ENCODE measurements at places on chromosomes 12 and 14. TPM values are rescaled to one million over a fixed set of nuclear protein-coding genes. Genes with fewer than 3 reads are reported as not detected.

- no peak for DNase-seq
Measured at GRCh38 chr12:42498549-42499247, 90.8 kb downstream of the PRICKLE1 start.

GRCh38 chr12:53219956-53220693 is 11.9 kb downstream of the RARG start:
- DNase-seq, result no peak

GRCh38 chr12:77720258-77720657 is 110.4 kb upstream of the NAV3 start:
- DNase-seq, result no peak

GRCh38 chr12:95804291-95804690 is 13.7 kb upstream of the NTN4 start:
- no peak for DNase-seq

DNA sequence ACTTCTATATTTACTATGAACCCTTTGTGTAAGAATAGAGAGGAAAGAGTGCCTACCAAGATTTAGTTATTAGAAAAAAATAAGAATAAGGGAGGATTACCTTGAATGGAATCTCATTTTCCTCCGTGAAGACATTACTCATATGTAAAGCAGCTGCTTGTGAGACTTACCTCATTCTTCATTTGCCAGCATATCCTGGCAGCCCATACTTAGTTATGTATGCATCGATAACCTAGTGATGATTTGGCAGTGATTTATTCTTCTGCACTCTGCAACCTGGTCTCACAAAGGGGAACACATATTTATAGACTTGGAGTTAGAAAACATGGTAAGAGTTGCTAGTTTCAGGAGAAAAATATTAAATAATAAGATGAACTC is 56.8 kb downstream of the LRFN5 start:
- DNase-seq, result no peak

Gene AREL1
- total RNA-seq, result 31.5 TPM

- no peak for DNase-seq
Measured at GRCh38 chr14:91545204-91545603, 35.1 kb upstream of the PPP4R3A start.

DNA sequence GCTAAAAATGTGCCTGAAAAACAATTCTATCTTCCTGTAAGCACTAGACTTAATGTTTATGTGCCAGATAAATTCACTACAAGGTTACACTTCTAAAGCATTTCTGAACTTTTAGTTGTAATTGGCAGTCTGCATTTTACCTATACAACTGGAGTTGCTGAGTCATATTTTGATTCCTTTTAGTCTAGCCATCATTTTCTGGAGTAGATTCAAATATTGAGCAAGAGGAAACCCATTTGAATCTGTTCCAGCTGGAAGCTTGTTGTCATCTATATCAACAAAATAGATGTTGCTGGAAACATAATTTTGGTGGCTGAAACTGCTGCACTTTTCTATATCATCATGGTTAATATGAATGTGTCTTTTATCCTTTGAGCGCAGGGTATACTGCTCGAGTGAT is 122.2 kb upstream of the CCDC175 start:
- DNase-seq, result no peak

- DNase-seq, result no peak
Measured at GRCh38 chr14:55333711-55334485, 62.7 kb downstream of the FBXO34 start.

- DNase-seq, result no peak
Measured at GRCh38 chr14:34302654-34303053, 159.4 kb downstream of the SPTSSA start.

DNA sequence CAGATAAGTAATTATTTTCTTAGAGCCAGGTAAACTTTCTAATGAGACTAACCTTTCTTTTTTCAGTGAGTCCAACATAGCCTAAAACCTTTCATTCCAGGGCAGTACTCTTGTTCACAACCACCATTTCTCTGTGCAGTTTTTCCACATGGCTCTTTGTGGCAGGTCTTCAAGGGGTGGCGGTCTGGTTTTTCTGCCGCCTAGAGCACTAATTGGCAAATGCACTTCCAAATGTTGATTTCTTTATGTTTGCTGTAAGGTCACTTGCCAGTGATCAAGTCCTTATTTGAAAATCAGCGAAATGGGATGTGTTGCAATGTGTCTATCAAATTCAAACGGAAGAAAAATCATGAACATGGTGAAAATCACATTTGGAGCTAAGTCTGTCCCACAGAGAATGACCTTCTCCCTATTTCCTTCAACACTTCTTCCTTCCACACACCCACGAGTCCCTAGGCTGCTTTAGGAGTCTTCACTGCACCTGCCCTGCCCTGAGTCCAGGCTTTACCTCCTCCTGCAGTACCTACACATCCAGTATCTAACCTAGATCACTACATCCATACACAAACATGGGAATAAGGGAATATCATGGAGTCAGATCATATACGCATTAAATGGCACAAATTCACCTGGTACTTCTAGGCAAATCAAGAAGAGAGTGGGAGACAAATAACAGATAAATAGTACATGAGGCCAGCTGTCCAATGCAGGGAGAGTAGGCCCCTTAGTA is 1.9 kb downstream of the SRGAP1 start:
- DNase-seq, result no peak

GRCh38 chr14:50794068-50794645 is 36.8 kb downstream of the NIN start:
- no peak for DNase-seq

- DNase-seq, result no peak
Measured at GRCh38 chr12:93139028-93139665, 210.1 kb upstream of the EEA1 start.

- DNase-seq, result no peak
Measured at GRCh38 chr12:7123806-7124522, 4.7 kb downstream of the RBP5 start.

Gene POLE2
- total RNA-seq, result 34.0 TPM

- DNase-seq, result no peak
Measured at GRCh38 chr14:36975834-36976233, 196.6 kb downstream of the SLC25A21 start.

DNA sequence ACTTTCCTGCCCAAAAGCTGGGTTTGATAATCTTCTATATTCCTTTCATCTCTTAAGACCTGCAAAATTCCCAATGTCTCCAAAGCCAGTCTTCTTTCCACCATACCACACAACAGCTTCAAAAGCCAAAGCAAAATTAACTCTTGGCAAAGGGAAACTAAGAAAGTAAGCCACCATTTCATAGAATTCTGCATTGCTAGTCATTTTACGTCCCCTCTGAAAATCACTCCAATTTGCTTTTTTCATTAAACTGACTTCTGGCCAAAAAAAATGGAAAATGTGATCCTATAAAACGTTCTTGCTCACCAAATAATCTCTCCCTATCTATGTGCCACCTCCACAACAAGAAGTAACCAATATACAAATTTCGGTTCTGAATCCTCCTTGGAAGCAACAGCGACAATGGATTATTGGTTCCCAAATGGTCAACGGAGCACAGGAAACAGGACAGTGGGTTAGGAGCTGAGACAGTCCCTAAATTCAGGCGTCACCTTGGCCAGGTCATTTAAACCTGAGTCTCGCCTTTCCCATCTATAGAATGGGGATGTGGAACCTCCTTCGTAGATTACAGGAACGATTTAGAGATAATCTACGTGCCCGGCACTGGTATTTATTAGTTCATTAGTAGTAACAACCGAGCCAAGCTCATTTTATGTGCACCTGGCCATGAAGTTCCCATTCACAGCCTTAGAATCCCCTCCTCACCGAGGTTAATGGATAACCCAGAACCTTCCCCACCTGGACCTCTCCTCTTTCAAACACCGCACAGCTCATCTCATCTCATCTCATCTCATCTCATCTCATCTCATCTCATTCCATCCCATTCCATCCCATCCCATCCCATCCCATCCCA is 1.2 kb downstream of the NT5DC3 start:
- no peak for DNase-seq

- no peak for DNase-seq
Measured at GRCh38 chr12:51874000-51874399, 13.9 kb upstream of the ANKRD33 start.

GRCh38 chr14:54500744-54501143 is 9.0 kb upstream of the CGRRF1 start:
- no peak for DNase-seq

DNA sequence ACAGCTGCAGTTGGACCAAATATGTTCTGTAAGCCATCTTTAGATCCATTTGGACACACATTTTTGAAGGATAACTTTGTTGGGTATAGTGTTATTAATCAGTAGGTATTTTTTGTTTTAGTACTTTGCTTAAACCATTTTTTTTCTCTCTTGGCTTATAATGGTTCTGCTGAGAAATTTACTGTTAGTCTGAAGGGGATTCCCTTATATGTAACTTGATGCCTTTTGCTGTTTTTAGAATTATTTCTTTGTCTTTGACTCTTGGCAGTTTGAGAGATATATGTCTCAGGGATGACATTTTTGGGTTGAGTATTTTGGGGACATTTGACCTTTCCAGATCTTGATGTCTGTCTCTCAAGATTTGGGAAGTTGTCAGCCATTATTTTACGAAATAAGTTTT is 169.8 kb downstream of the GPHN start:
- DNase-seq, result no peak

Gene ANO4
- 2.9 TPM for total RNA-seq

Data from H1 (cell line).